Right atrium auricular region (tissue), 2 donors: ENCODE measurements at places on chromosomes 3 and 15. TPM values are rescaled to one million over a fixed set of nuclear protein-coding genes. Genes with fewer than 3 reads are reported as not detected.

DNA sequence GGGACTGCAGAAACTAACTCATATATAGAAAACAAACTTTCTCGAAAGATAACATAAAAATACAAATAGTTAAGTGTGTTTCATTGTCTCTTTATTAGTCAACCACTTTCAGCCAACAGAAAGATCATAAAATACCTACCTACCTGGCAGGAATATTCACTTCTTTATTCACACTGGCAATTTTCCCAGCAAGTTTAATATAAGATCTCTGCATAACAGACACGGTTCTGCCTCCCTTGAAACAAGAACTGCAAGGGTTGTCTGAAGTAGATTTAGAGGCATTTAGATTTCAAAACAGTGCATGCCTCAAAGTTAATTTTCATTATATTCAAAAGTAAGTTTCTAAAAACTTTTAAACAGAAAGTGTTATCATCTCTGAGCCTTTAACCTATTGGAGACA, 7.1 kb downstream of the NPTN start:
- H3K36me3 ChIP-seq: no peaks in the 10 kb centered on the region
- DNase-seq: no peak
- H3K27me3 ChIP-seq: no peaks in the 10 kb centered on the region
- no peak overlapping the region for H3K27ac ChIP-seq

DNA sequence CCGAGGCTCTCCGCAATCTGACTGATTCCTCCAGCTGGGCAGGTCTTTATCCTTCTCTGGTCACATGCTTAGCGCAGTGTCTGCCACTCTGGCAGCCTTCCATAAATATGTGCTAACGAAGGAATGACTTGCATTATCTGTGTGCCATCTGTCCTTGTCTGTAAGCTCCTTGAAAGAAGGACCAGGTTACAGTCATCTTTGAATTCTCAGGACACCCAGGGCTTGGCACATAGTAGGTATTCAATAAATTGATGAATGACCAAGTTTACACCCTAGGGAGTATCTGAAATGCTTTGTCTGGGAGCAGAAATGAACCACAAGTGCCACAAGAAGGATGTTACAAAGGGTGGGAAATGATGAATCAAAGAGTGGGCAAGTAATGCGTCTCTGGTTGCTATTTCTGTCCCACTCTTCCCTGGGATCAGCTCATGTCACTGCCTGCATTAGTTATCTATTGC, 16.5 kb upstream of the FAM3D start:
- no peaks in the 10 kb centered on the region for H3K36me3 ChIP-seq
- H3K4me3 ChIP-seq: no peak overlapping the region
- peak; percentile 7 for DNase-seq
- no peaks in the 10 kb centered on the region for H3K4me1 ChIP-seq
- no peak overlapping the region for H3K27ac ChIP-seq

DNA sequence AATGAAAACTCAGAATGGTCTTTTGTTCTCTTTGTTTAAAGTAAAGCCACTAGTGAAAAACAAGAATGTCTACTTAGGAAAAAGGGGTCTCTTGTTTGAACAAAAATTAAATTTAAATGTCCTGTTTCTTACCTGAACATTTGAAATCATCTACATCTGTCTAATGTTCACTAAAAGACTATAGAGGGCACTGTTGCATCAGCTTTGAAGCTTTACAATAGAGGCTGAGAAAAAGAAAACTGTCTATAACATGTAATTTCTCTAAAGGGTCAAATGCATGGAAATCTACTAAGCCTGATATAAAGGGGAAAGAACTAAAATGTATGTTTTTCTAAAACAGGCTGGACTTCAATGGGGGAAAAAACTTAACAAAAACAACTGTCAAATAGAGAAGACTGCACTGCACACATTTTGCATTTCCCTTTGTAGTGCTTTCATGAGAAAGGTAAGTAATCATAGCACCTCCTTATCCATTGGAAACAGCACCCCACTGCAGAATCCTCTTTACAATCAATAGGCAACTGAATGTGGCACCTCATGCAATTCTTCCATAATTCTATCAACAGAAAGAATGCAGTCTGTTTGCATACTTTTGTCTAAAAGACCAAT, 26.3 kb downstream of the DPH6 start:
- H3K4me1 ChIP-seq: peaks cover 7% of the 10 kb centered on the region
- DNase-seq: no peak
- no peaks in the 10 kb centered on the region for H3K27me3 ChIP-seq

DNA sequence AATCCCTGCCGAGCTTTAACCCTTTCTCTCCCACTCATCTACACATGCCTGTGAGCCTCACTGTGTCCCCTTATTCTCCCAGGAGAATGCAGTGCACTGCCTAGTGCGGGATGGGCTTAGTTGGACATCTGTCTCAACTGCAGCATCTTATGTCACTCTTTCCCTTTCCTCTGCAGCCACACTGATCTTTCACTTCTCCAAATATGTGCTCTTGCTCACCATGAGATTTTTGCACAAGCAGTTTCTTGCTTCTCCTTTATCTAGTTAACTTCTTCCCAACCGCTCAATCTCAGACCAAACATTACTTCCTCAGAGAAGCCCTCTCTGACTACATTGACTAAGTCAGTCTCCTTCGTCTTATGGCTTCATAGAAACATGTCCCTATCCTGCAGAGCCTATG, 292.3 kb downstream of the KBTBD8 start:
- DNase-seq: no peak
- no peaks in the 10 kb centered on the region for H3K27me3 ChIP-seq
- H3K4me1 ChIP-seq: no peaks in the 10 kb centered on the region

DNA sequence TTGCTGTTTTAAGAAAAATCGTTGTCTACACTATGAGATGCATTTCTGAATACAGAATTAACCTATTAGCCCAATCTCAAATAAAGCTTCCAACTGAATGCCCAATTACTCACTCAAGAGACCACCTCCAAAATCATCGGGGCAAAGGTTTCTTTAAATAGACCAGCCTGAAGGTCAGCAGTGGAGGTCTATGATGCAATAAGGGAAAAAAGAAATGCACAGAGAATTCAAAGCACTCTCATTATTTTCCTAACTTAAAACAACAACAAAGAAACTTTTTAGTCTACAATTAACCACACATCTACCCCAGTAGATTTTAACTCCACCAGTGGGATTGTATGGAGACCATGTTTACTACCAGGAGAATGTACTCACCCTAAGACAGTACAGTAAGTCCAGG, 657.7 kb upstream of the CCDC54 start:
- H3K36me3 ChIP-seq: no peaks in the 10 kb centered on the region
- no peak for DNase-seq
- no peak overlapping the region for H3K27ac ChIP-seq

GRCh38 chr3:14592390-14592789, 52.2 kb upstream of the GRIP2 start:
- DNase-seq: no peak
- H3K27me3 ChIP-seq: no peaks in the 10 kb centered on the region
- H3K4me1 ChIP-seq: no peaks in the 10 kb centered on the region
- H3K27ac ChIP-seq: no peak overlapping the region
- H3K36me3 ChIP-seq: no peaks in the 10 kb centered on the region

DNA sequence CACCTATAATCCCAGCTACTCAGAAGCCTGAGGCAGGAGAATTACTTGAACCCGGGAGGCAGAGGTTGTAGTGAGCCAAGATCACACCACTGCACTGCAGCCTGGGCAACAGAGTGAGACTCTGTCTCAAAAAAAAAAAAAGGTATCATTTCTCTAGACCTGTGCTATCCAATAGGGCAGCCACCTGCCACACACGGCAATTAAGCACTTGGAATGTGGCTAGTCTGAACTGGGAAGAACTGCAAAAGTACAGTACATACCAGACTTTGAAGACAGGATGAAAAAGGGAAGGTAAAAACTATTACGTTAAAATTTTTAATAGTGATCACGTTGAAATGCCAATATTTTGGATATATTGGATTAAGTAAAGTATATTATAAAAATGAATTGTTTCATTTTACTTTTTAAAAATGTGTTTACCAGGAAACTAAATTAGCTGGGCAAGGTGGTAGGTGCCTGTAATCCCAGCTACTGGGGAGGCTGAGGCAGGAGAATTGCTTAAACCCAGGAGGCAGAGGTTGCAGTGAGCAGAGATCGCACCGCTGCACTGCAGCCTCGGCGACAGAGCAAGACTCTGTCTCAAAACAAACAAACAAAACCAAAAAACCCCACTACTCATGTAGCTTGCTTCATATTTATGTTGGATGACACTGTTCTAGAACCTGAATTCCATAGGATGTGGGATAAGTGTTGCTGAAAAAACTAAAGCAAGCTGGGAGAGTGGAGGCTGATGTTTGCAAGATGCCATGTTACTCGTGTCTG, 2.3 kb downstream of the CYP8B1 start:
- no peak for DNase-seq
- no peak overlapping the region for H3K4me3 ChIP-seq
- peaks cover 20% of the 10 kb centered on the region for H3K4me1 ChIP-seq

- H3K4me3 ChIP-seq: no peak overlapping the region
- no peak for DNase-seq
- H3K36me3 ChIP-seq: no peaks in the 10 kb centered on the region
- H3K4me1 ChIP-seq: no peaks in the 10 kb centered on the region
- no peaks in the 10 kb centered on the region for H3K27me3 ChIP-seq
Measured at GRCh38 chr3:154013736-154014135, 107.5 kb upstream of the ARHGEF26 start.

- DNase-seq: no peak
- no peaks in the 10 kb centered on the region for H3K36me3 ChIP-seq
- no peak overlapping the region for H3K4me3 ChIP-seq
- H3K27ac ChIP-seq: peak overlapping the region; percentile 8
Measured at GRCh38 chr15:58795825-58796224, 24.7 kb downstream of the MINDY2 start.

GRCh38 chr3:129046037-129046731, 14.4 kb upstream of the GP9 start:
- peaks cover 19% of the 10 kb centered on the region for H3K4me1 ChIP-seq
- no peak overlapping the region for H3K27ac ChIP-seq
- no peaks in the 10 kb centered on the region for H3K36me3 ChIP-seq
- H3K27me3 ChIP-seq: no peaks in the 10 kb centered on the region
- DNase-seq: no peak

GRCh38 chr15:30922480-30923311, 19.0 kb downstream of the FAN1 start:
- no peak overlapping the region for H3K4me3 ChIP-seq
- DNase-seq: no peak
- peak overlapping the region; percentile 78 for H3K27ac ChIP-seq
- H3K27me3 ChIP-seq: no peaks in the 10 kb centered on the region

DNA sequence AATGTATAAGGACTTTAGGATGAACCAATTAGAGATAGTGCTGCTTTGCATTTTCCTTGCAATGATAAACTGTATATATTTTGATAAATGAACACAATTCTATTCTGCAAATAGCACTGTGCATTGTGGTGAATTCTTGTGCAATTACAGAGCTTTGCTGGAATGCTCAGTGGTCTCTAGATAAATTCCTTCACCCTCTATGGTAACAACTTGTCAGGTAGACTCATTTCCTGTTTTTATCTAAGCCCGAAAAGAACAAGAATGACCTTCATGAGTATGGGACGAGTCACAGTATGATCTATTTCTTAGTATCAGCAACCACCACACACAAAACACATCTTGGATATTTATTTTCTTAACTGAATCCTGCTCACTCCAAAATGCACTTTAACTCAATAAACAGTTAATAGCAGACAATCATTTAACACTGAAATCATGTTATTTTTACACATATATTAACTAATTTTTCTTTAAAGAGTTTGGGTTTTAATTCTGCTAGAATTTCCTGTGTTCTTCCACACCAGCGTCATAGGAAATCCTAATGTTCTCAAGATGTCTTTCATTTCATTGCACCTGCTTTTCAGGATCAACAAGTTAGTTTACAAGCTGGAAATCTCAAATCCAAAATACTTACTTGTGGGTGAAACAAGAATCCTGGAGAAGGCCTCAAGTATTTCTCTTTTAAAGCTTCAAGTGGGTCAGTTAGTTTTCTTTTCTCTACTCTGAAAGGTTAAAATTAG, 551.2 kb downstream of the MECOM start:
- H3K27me3 ChIP-seq: no peaks in the 10 kb centered on the region
- no peak overlapping the region for H3K27ac ChIP-seq
- peaks cover 4% of the 10 kb centered on the region for H3K4me1 ChIP-seq
- H3K36me3 ChIP-seq: no peaks in the 10 kb centered on the region

- no peaks in the 10 kb centered on the region for H3K27me3 ChIP-seq
- H3K27ac ChIP-seq: peak overlapping the region; percentile 61
- peaks cover 21% of the 10 kb centered on the region for H3K4me1 ChIP-seq
- DNase-seq: no peak
Measured at GRCh38 chr15:100020614-100021013, 287.4 kb upstream of the LYSMD4 start.

GRCh38 chr3:117735481-117736101, 1026.0 kb downstream of the TUSC7 start:
- H3K36me3 ChIP-seq: no peaks in the 10 kb centered on the region
- H3K27ac ChIP-seq: no peak overlapping the region
- no peak for DNase-seq
- H3K4me3 ChIP-seq: no peak overlapping the region

DNA sequence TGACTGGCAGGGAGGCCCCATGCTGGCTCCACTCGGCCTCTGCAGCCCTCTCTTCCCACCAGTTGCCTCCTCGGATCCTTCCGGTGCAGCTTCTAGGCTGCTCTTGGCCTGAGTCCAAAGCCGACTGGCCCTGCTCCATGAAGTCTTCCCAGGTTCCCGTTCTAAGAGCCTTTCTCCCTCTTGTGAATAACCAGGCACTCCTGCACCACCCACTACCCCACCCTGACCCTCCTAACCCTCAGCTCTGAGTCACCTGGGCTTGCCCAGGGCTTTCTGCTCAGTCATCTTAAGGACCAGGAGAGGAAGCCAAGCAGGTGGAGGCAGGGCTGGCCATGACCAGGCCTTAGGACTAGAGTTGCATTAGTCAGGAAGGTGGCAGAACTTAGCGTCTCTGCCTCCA, 28.1 kb upstream of the CNBP start:
- no peaks in the 10 kb centered on the region for H3K36me3 ChIP-seq
- no peak overlapping the region for H3K27ac ChIP-seq
- H3K27me3 ChIP-seq: no peaks in the 10 kb centered on the region
- peaks cover 12% of the 10 kb centered on the region for H3K4me1 ChIP-seq

DNA sequence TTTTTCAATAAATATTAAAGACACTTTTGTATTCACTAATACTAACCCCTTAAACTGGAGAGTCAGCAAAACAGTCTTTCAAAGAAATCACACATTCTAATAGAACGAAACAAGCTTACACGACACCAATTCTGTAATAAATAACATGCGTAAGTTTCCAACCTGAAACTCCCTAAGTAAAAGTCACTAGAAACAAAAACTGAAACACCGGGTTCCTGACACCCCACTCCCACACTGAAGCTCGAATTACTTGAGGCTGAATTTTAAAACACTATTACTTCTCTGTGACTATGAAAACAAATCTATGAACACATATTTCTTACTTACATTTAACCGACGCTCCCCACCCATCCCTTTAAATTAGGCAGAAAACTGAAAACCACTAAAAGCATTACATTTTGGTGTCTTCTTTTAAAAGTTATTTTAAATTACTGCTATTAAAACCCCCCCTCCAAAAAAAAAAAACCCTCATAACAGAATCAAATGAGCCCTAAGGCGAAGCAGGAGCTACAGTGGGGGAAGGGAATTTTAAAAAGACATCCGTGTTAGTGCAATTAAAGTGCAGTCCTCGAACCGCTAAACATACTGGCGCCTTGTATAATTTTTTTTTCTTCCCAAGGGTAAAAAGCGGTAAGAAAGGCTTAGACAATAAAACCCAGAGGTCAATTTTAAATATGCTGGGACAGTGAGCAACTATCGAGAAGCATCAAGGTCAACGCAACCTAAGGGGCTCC, 878 bp downstream of the SPPL2A start:
- no peaks in the 10 kb centered on the region for H3K36me3 ChIP-seq
- H3K4me3 ChIP-seq: peak overlapping the region; percentile 93
- no peaks in the 10 kb centered on the region for H3K27me3 ChIP-seq
- H3K27ac ChIP-seq: peak overlapping the region; percentile 98

FAM81A gene
- total RNA-seq: 0.98 TPM

HYPK gene
- 15.0 TPM for total RNA-seq

EAF2 gene
- 1.6 TPM for total RNA-seq
